Pulmonary artery endothelial cell (primary cell): ENCODE measurements at places on chromosomes 16 and 17. TPM values are rescaled to one million over a fixed set of nuclear protein-coding genes. Genes with fewer than 3 reads are reported as not detected.

FAM222B gene
- 3.4 and 5.5 TPM in 2 replicates for total RNA-seq

RGS11 gene
- 2.7 and 4.6 TPM in 2 replicates for total RNA-seq

MEFV gene
- total RNA-seq, result not detected in 2 replicates

DNAH17 gene
- under 0.01 TPM in 1 of 2 replicates, not detected in the other for total RNA-seq

SRCIN1 gene
- 0.07 and 0.20 TPM in 2 replicates for total RNA-seq

SOX15 gene
- 0.07 TPM in 1 of 2 replicates, not detected in the other for total RNA-seq

SLFN12L gene
- total RNA-seq, result 0.04 and 0.07 TPM in 2 replicates

PMP22 gene
- 28.0 and 58.8 TPM in 2 replicates for total RNA-seq

HOXB1 gene
- total RNA-seq, result not detected in 2 replicates

KRT32 gene
- not detected in 2 replicates for total RNA-seq

USP22 gene
- total RNA-seq, result 286 and 293 TPM in 2 replicates

CCL5 gene
- 0.13 TPM in 1 of 2 replicates, not detected in the other for total RNA-seq

P2RX5 gene
- total RNA-seq, result 0.13 and 0.35 TPM in 2 replicates

NPTX1 gene
- 0.07 TPM in 2 replicates for total RNA-seq

LGALS9B gene
- not detected in 2 replicates for total RNA-seq

NPIPA5 gene
- total RNA-seq, result 1.1 and 1.3 TPM in 2 replicates

QPRT gene
- total RNA-seq, result 0.04 and 0.13 TPM in 2 replicates
